DMS53 (cell line): ENCODE measurements at places on chromosomes 2 and 18.

GRCh38 chr2:100419915-100420314 lies 2.4 kb upstream of the CHST10 start:
- no peak for DNase-seq

GRCh38 chr18:44804033-44804432 lies 123.3 kb downstream of the SETBP1 start:
- DNase-seq, result no peak

DNA sequence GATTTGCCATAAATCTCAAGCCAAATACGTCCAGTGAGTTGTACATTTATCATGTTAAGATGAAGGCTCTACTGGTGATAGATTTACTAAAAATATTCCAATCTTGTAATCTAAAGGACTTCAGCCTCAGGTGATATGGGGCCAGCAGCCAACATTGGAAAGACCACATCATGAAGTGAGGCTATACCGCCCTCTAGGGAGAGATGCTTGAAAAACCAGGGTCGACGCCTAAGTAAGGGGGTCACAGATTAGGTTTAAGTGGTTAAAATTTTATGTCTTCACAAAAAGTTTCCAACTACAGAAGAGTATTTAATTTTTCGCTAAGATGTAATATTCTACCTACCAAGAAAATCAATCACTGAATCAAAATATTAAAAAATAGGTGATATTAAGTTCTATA lies 33.3 kb downstream of the DOCK10 start:
- DNase-seq, result peak; percentile 51

- peak; percentile 78 for DNase-seq
Observed at GRCh38 chr2:168348076-168348475, 100.7 kb upstream of the STK39 start.

DNA sequence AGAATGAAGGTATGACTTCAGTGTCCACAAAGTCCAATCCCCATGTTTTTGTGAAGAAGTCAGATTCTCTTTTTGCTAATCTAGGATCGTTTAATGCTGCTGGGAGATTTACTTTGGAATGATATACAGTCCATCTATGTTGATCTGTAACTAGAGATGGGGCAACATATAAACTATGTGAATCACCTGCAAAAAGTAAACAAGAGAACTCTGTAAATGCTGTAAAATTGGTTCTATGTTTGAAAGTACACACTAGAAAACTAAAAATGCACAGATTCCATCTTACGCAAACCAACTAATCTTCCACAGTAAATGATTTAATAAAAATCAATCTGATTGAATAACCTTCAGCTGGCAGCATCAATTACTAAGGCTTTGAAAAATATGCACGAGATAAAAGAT lies 37.5 kb downstream of the VPS54 start:
- peak; percentile 52 for DNase-seq

- DNase-seq, result no peak
Observed at GRCh38 chr2:46952171-46952570, 36.6 kb upstream of the MCFD2 start.

DNA sequence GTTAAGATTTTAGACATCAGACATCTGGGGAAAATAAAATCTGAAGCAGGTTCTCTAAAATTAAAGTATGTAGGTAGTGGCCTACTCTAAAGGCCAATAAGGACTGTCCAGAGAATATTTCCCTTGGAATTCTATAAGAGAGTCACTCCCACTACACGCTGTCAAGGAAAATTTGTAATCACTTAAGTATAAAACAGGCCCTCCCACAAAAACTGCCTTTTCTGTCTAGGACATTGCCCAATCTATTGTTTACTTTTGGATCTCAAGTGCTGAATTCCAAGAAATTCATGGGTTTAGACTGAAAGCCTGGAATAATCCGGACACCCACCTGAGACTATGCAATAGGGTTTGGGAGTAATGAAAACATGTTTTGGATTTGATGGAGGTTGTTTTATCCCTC lies 1.7 kb upstream of the SRBD1 start:
- no peak for DNase-seq

DNA sequence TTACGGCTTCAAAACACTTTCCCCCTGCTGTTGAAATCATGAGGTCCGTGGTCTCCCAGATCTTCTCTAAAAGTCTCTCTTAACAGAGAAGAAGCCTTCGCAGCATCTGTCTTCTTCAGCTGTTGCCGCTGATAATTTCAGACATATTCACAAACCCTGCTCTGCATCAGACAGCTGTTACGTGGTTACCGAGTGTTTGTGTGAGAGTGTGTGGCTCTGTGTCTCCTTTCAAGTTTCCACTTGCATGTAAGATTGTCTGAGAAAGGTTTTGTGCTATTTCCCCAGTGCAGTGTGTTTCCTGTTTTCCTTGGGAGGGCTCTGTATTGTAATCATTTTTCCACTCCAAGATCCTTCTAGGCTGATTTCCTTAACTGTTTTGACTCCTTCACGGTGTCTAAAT lies 32.8 kb downstream of the MAIP1 start:
- no peak for DNase-seq

GRCh38 chr2:153197402-153198386 lies 280.9 kb downstream of the RPRM start:
- no peak for DNase-seq
